ENCODE measurements at places on chromosomes 1 and 21.

DNA sequence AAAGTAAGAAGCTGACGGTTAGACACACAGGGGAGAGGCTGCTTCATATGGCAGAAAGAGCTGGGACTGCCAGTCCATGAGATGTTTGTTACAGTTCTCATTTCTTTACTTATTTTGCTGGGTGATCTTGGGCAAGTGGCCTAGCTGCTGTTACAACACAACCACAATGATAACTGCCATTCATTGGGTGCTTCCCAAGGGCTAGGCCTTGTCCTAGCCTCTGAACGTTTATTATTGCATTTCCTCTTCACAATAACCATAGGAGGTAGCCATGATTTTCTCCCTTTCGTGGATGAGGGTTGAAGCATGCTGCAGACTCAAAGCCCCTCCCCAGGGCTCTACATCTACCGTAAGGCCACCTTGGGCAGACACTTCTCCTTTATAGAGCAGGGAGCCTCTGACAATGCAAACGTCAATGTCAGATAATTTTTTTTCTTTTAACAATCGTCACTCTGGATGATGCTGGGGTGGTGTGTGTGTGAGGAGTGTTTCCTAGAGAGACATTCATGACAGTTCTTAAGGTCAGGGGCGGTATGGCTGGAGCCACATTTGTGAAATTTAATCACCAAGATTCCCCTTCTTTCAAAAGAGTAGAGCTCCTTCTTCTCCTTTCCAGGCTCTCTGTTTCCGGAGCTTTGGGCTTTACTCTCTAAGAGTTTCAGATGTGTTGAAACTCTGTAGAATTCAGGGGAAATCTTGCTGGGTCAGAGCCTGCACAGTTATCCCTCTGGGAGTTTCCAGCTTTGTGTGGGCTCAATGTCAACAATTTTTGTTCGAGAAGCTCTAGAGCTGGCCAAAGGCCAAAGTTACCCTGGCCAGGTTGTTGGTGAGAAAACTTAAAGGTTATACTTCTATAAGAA, 138.5 kb upstream of the SGIP1 start:
- DNase-seq = no peak

GRCh38 chr1:174028495-174028894, 6.3 kb upstream of the RC3H1 start:
- no peak for DNase-seq

DNA sequence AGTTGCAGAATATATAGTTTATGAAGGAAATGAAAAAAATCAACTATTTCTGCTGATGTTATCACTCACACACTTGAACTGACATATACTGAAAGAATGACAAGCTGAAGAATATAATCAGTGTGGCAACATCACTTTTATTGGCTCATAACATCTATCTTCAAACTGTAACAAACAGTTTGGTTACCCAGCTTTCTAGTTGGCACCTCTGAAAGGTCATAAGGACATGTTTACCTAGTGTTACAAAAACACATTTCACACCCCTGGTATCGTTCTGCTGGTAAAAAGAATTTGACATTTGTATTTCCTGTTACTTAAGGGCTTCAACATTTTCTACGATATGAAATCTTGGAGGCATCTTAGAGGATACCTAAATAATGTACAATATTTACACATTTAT, 1267.0 kb upstream of the NCAM2 start:
- no peak for DNase-seq

GRCh38 chr1:172960454-172961208, 90.1 kb downstream of the TNFSF18 start:
- no peak for DNase-seq

GRCh38 chr1:86436041-86436440, 12.1 kb downstream of the CLCA2 start:
- DNase-seq = no peak

- no peak for DNase-seq
Measured at GRCh38 chr1:181482521-181483284, 614 bp upstream of the CACNA1E start.
